ENCODE measurements at places on chromosomes 16 and 17.
A peak's percentile ranks its signal among the peaks of the same experiment; 100 is the strongest.

DNA sequence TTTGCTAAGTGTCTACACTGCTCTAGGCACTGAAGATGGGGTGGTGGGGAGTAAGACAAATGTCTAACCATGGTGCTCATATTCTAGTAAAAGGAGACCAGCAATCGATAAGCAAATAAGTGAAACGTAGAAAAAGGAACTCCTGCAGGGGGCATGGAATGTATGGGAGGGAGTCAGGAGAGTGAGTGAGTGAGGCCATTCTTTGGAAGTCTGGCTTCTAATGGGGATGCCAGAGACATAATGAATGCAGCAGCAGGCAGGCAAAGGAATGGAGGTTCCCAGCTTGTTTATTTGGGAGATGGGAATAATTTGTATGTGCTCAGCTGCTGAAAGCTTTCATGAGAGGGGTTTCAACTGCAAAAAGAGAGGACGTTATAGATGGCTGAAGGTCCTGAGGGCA lies 216.4 kb upstream of the DYNLRB2 start:
- DNase-seq = no peak

DNA sequence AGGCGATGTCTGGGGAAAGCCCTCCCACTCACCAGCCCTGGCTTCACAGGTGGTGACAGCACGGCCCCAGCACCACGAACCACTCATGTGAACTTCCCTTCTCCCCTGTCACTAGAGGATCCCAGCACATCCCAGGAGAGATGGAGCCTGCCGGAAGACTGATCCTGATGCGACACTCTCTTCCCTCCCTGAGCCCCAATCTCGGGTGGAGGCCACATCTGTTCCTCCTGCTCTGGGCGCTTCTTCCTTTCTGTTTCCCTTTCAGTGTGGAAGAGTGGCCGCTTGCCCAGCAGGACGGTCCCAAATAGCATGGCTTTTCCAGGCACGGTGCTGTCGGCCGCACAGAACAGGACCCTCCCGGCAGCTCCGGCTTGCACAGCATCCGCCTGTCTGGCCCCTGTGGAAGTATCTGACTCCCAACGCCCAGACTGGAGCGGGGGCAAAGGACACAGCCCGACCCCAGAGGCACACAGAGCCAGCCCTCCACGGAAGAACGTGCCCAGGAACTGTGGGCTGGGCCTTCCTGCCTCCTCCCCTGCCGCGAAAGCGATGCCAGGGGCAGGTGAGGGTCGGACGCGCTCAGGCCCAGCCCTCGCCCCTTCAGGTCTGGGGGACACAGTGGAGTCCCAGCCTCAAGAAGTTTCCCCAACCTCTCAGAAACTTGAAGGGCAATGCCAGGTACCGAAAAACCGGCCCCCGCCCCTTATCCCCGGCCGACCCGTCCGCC lies 37.6 kb downstream of the CBFA2T3 start:
- no peak for DNase-seq

DNA sequence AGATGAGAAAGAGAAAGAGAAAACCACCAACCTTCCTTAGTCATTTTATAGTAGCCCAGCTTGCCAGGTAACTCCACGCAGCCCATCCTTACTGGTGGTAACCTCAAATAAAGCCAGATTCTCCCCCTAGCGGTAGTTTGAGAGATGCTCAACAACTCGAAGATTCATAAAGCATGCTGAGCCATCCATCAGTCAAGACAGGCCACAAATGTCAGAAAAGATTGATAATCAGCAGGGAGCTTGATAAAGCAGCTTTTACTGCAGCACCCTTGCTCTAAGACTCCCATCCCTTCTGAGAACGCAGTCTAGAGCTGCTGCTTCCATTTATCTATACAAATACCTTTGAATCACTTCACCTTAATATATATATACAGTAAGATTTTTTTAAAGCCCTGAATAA lies 451.5 kb upstream of the HSBP1 start:
- no peak for DNase-seq

GRCh38 chr17:41739661-41740352 lies 5.4 kb upstream of the HAP1 start:
- no peak for DNase-seq

DNA sequence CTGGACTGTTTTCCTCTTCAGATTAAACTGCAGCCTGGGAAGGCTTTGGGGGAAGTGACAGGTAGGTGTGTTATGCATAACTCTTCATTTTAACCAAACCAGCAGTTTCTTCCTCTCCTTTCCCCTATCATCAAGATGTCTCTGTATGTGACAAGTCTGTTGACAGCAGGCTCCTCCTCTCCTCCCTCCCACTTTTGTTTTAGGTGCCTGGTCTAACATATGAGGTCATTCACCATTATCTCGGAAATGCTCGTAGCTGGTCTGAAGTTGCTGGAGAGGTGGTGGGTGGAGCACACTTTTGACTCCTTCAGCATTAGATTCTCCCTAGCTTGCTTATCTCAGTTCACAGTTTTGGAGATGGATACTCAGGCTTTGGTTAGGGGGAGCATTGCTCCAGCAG lies 571.0 kb upstream of the EEF2KMT start:
- no peak for DNase-seq

DNA sequence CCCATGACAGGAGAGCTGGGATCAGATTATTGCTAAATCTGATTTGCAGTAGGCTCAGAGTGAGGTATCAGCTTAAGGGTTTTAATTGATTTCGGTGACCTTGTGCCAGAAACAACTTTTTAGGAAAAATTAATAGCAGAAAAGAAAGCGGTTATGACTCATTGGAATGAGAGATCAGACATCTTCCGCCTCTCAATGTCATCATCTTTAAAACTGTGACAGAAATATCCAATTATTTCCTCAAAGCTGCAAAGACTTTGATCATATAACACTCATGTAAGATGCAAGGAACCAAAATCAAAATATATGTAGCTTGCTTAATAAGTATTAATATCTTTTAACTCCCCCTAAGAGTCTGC lies 190.1 kb upstream of the FOXF1 start:
- DNase-seq = no peak

- DNase-seq = no peak
These were observed 35.0 kb downstream of the NECAB2 start for GRCh38 chr16:84003038-84003437.

DNA sequence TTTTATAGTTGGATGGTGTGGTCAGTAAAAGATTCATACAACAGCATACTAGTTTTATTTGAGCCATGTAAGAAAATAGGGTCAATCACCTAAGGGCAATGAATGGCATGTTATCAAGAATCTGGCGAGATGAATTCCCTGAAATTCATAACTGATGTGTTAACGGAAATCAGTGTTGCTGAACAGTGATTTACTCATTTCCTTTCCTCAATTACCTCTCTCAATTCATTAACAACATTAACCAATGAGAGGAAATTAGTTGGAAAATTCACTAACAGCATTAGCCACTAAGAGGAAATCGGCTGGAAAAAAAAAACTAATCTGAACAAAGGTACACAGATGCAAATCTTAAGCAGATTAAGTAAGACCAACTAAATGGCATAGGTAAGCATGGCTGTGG lies 6.3 kb downstream of the CMTR2 start:
- no peak for DNase-seq

DNA sequence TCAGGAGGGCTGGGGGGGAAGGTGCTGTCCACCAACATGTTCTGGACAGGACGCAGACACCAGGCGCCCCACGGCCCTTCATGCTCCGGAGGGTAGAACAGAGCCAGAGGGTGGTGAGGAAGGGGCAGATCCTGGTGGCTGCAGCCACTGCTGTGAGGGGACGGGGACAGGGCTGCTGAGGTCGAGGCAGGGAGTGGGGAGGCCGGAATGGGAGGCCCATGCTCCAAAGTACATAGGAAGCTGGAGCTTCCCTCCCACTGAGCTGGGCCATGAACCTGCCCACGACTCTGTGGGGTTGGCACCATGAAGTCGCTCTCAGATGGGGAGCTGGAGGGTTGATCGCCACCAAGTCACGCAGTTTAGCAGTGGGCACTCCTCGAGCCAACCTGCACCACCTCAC lies 8.0 kb upstream of the METRNL start:
- DNase-seq = no peak

DNA sequence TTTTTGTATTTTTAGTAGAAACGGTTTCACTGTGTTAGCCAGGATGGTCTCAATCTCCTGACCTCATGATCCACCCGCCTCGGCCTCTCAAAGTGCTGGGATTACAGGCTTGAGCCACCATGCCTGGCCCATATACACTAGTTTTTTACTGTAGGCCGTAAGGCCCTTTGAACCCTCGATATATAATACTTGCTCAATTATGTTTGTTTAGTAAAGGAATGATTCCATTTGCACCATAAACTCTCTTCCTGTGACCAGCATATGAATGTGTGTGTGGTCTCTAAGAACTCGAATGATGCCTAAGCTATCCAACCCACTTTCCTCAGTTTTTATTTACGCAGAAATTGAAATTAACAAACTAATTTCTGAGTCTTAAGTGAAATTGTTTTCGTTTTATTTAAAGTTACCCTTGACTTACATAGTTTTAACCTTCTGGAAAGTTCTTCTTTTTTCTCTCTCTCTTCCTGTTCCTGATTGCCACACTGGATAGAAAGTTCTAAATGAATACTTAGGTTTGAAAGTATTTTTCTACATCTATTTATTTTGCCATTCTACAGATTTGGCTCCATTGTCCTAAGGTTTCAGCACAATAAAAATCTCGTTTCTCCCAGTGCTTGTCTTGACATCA lies 37.9 kb downstream of the PIGL start:
- no peak for DNase-seq

- no peak for DNase-seq
These were observed 56.1 kb upstream of the ENDOV start for GRCh38 chr17:80358861-80359260.

GRCh38 chr16:89054261-89054661 lies 39.4 kb upstream of the ACSF3 start:
- no peak for DNase-seq

- DNase-seq = no peak
These were observed 125.7 kb downstream of the CMIP start for GRCh38 chr16:81570151-81570846.

GRCh38 chr16:70598937-70599503 lies 47.3 kb upstream of the IL34 start:
- DNase-seq = no peak

DNA sequence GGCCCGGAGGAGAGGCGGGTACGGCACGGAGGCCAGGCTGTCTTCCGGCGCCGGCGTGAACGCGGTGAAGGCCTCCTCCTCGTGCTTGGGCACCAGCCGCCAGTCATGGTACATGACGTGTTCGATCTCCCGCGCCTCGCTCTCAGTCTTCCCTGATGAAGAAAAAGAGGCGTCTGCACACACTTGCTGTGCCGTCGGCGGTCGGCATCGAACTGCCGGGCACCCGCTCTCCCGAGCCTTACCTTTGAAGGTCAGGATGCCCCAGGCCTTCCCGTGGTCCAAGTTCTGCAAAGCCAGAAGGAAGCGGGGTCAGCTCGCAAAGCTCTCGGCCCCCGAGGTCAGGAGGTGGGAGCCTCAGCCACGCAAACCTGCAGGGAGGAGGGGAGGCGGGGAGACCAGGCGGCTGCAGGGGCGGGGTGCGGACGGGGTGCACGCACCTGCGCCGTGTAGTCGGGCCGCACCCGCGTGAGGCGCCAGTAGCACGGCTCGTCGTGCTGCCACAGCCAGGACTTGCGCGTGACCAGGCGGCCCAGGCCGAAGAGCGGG lies at the start of gene EME2:
Gene EME2, plus strand, starts transcription at position 449 of the 546 bp plus-strand sequence. CDS start 418 bp downstream, outside the sequence.
- peak; percentile 47 for DNase-seq
